ENCODE measurements at places on chromosomes 11 and 22.

GRCh38 chr11:12285811-12286222, 91.6 kb upstream of the PARVA start:
- DNase-seq = no peak

DNA sequence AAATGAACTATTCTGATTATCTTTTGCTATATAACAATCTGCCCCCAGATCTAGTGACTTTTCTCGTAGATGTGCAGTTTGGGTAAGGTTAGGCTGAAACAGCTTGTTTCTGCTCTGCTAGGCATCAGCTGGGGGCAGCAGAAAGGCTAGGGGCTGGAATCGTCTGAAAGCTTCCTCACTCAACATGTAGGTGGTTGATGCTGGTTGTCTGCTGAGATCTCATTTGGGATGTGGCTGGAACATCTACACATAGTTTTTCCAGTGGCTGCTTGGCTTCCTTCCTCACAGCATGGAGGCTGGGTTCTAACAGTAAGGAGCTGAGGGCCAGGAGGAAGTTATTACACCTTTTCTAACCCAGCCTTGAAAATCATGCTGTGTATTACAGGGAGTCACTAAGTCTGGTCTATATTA, 30.2 kb downstream of the USP47 start:
- no peak for DNase-seq

- DNase-seq = peak; percentile 25
Observed at GRCh38 chr22:42964994-42965699, 49.8 kb downstream of the PACSIN2 start.

GRCh38 chr11:120660024-120660565, 148.5 kb downstream of the GRIK4 start:
- peak; percentile 59 for DNase-seq

GRCh38 chr11:107549253-107549953, 16.1 kb downstream of the ALKBH8 start:
- peak; percentile 53 for DNase-seq

DNA sequence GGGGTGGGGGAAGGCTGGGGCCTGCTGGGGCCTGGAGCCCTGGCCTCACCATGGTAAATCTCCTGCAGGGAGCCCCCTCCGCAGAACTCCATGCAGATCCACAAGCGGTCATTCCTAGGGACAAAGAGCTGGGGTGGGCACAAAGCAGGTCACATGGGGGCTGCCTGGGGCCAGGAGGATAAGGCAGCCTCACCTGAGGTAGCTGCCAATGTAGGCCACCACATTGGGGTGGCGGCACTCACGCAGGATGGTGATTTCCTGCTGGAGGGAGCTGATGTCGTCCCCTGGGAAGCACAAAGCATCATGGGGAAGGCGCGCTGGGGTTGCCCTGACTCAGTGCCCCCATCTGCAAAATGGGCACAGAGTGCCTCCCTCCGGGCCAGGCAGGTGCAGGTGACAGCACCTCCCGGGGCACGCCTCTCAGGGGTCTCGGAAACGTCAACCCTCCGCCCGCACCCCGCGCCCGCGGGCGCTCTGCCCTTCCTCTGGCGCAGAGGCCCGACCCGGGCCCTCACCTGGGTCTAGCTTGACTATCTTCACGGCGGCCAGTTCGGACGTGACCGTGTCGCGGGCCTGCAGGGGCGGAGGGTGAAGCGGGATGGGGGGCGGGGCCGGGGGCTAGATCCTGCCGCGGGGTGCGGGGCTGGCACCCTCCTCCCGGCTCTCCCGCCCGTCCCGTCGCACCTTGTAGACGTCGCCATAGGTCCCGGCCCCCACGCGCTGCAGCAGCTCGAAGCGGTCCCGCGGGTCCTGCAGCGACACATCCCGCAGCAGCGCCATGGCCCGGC, 450 bp downstream of the MAP4K2 start:
- no peak for DNase-seq

DNA sequence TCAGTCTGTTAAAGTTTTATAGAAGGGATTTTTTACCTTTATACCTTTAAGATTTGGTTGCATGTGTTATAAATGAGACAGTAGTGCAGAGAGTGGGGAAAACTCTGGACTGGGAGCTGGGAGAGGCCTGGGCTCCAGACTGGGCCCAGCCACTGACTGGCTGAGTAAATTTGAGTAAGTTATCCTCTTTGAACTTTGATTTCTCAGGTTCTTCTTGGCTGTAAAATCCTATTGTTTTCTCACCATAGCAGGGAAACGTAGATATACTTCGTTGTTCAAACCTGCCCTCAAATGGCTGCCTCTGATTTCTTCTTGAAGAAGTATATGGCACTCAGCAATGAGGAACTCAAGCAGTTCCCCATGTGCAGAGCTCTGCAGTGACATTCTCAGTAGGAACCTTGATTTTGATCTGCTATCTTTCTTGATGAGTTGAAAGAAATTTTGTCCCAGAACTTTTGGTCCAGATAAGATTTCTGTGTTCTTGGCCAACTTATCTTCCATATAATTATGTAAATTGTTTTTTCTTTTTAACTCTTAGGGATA, 8.8 kb downstream of the BMAL1 start:
- DNase-seq = no peak

GRCh38 chr11:2913776-2914175, 15.4 kb downstream of the PHLDA2 start:
- no peak for DNase-seq
